ENCODE measurements at places on chromosomes 6 and 20.

GRCh38 chr20:41905199-41905598 is 287.0 kb upstream of the CHD6 start:
- no peak for DNase-seq

DNA sequence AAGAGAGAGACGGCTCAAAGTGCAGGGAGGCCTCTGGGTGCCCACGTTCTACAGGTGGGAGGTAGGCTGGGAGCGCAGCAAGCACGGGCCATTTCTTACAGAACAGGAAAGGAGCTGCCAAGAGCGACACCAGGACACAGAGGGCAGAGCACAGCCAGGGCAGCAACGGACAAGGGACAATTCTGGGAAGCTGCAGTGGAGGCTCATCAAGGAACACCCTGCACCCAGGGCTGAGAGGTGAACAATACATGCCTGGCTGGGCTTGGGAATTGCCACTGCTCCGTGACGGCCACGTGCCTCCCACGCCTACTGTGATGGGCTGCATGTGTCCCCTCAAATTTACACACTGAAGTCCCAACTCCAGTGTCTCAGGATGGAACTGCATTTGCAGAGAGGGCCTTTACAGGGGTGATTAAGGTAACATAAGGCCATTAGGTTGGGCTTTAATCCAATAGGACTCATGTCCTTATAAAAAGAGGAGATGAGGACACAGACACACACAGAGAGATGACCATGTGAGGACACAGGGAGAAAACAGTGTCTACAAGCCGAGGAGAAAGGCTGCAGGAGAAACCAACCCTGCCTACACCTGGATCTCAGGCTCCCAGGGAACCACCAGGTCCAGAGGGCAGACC is 13.6 kb downstream of the SERPINB6 start:
- DNase-seq, result no peak

GRCh38 chr6:148779142-148779562 is 32.3 kb downstream of the UST start:
- no peak for DNase-seq

- DNase-seq, result no peak
Observed at GRCh38 chr6:85892346-85892745, 249.7 kb upstream of the SYNCRIP start.
